ENCODE measurements at places on chromosomes 12 and 14.
A peak's percentile ranks its signal among the peaks of the same experiment; 100 is the strongest.

DNA sequence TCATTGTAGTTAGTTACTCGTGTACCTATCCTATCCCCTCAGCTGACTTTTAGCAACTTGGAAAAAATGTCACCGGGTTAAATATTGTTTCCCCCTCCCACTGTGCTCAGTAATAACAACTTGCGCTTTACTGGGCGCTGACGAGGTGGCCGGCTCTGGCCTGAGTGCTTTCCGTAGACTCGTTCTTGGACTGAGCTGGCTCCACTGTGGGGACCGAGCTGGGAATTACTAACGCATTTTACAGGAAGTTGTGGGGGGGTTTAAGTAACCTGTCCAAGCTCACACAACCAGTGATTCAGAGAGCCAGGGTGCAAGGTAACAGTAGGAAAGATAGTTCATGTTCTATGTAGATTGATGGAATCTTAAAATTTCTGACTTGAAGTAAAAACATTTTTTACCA lies 82.5 kb upstream of the KICS2 start:
- DNase-seq = no peak

DNA sequence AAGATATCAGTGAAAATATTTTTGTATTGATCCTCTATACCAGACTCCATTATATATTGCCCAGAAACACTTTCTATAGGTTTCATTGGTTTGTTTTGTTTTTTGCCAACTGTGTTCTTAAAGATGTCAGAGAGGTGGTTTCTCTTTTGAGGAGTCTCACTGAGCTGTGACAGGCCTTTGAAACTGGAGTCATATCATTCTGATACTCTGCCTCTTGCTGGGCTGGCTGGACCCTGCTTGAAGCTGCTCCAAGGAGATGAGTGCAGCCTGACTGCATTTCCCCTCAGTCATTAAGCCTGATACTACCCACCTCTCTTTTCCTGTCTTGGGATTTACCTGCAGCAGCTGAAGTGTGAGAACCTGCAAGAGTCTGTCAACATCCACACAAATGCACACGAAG lies 16.4 kb upstream of the TAS2R30 start:
- no peak for DNase-seq

GRCh38 chr12:120472521-120472920 lies 3.0 kb upstream of the SRSF9 start:
- DNase-seq = no peak

DNA sequence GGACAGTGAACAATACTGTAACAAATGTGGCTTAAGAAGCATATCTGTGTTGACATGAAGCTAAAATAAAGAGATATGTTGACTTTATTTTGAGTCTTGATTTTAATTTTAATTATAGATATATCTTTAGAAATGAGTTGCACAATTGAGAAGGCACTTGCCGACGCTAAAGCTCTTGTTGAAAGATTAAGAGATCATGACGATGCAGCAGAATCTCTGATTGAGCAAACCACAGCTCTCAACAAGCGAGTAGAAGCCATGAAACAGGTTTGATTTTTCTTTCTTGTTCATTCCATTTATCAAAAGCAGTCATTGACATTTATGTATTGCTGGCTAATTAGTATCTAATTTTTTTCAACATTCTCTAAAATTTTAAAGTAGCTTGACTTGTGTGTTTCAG lies 15.8 kb downstream of the FGFR1OP2 start:
- DNase-seq = no peak

DNA sequence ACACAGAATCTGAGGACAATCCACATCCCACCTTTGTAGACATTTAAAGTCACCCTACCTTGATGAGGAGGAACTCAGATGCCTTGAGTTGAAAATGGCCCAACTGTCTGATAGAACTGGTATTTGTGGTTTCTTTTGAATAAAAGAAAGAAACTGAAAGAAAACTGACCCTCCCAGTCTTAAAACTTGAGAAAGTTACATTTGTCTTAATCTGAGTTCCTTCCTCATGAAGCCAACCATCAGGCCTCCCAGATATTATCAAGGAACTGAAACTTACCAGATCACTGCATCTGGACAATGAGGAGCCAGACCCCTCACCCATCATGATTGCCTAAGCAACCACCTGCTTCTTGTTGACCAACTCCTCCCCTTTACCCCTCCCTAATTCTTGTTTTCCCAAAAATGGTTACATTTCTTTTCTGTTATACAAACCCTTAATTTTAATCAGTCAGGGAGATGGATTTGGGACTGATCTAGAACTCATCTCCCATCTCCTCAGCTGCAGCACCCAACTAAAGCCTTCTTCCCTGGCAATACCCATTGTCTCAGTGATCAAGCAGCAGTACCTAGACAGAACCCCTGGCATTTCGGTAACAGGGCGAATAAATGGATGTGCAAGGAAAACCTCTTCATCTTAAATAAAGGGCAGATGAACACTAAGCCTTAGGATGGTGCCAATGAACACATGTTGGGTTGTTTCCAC lies 72.0 kb upstream of the RESF1 start:
- DNase-seq = no peak

- DNase-seq = no peak
Measured at GRCh38 chr14:58368956-58369355, 26.8 kb upstream of the TOMM20L start.

- DNase-seq = no peak
Measured at GRCh38 chr14:91164676-91165075, 50.8 kb downstream of the DGLUCY start.

- no peak for DNase-seq
Measured at GRCh38 chr12:49865109-49865781, 22.3 kb upstream of the BCDIN3D start.

DNA sequence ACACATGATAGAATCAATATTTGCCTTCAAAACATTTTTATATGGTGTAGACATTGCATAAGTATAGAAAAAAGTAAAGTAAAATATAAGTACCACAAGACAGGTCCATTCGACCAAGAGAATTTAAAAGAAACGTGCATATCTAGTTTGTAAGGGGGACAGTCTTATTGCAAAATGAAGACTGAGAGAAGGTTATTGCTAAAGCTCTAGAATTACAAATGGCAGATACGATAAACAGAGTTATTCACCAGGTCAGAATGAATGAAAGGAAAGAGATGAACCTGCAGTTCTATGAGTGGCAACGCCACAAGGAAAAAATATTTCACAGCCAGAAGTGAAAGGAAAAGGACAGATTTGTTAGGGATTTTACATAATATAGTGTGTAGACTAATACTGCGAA lies 224.8 kb downstream of the PTPRO start:
- no peak for DNase-seq

GRCh38 chr14:89108608-89109007 lies 284.2 kb downstream of the TTC8 start:
- DNase-seq = no peak

DNA sequence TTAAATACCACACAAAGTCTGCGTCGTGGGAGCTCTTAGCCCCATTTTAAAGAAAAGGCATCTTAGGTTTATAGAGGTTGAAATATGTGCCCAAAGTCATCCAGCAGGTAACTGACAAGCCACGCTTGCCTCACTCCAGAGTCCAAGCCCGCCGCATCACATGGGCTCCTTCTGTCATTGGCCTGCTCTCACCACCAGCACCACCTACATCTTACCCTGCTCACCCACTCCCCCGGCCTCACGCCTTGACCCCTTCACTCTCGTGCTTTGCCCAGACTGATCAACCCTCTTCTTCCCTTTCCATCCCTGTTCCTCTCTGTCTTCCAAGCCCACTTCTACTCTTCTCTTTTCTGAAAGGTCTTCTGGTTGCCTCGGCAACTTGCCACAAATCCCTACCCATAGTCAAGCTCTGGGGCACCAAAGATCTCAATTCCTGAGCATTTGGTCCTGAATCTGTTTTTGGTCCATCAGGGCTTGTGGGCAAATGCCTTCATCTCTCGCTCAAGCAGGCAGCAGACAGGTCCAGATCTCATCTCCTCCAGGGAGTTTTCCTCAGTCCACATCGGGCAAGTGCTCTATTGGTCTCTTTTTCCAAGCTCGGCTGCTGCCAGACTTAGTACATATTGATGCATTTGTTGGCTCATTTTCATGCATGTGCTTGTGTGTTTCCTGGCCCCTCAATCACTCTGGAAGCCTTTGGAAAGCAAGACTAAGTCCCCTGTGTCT lies 3.5 kb upstream of the KRT1 start:
- DNase-seq = no peak

- no peak for DNase-seq
Measured at GRCh38 chr14:63962906-63963305, 110.1 kb downstream of the SYNE2 start.

DNA sequence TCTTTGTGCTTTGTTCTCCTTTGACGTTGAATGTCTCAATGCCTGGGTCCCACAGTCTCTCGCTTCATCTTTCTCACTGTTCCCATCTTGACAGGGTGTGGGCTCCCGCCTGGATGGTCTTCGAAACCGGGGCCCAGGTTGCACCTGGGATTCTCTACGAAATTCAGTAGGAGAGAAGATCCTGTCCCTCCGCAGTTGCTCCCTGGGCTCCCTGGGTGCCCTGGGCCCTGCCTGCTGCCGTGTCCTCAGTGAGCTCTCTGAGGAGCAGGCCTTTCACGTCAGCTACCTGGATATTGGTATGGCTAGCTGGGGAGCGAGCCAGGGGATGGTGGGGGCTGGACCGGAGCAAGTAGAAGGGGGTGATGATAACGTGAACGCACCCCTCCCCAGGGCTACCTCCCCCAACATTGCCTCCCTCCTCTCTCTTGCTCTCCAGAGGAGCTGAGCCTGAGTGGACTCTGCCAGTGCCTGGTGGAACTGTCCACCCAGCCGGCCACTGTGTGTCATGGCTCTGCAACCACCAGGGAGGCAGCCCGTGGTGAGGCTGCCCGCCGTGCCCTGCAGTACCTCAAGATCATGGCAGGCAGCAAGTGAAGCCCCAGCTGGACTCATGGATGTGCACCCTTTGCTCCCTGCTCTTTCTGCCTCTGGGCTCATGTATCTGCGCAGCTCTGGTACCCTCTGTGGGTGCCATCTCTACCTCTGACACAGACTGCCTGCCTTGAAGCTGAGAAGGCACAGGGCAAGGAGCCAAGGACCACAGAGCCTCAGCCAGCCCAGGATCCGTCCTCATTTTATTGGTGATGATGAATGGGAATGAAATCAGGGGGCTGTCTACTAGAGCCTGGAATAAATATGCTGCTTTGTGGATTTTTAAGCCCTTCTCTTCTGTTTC lies 1.5 kb downstream of the NPFF start:
- no peak for DNase-seq

DNA sequence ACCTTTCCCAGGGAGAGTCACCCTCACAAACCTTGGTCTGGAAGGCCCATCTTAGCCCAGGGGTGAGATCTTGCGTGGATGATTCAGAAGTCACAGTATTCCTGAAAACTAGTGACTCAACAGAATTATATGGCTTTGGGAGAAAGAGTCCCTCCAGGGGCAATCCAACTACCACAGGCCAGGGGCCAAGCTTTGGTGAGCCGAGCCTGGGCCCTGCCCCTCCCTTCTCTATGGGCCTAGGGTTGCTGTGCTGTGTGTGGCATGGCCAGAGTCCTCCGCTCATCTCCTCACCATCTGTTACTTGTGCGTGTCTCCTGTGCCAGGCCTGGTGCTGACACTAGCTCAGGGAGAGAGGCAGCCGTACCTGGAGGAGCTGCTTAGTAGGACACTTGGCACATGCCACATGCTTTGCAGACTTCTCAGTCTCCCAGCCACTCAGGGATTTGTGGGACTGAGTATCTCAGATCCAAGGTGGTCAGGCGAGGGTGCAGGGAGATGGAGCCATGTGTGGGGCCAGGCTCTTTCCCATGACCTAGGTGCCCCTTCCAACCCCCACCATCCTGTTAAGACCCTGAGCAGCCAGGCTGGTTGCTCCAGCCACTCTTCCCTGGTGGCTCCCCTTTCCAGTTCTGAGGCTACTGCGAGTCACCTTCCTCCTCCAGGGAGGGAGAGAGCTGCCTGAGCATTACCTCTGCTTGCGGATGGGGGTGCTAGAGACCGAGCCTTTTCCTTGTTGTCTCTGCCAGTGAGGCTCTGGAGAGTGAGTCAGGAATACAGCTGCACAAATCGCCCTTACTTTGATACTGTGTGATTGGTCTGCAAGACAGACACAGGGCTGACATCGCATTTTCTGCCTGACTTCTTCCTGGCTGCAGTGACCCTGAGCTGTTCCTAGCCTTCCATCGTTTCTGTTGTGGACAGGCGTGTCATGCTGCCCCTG lies 94.1 kb downstream of the SLC25A47 start:
- DNase-seq = peak; percentile 70

GRCh38 chr12:113899561-113900471 lies 66.3 kb downstream of the RBM19 start:
- no peak for DNase-seq

GRCh38 chr14:50062438-50063085 lies 53.8 kb downstream of the VCPKMT start:
- no peak for DNase-seq

- no peak for DNase-seq
Measured at GRCh38 chr12:5525783-5526367, 94.0 kb downstream of the NTF3 start.

GRCh38 chr12:40157336-40157735 lies 51.5 kb upstream of the SLC2A13 start:
- no peak for DNase-seq

- DNase-seq = no peak
Measured at GRCh38 chr12:26658991-26659390, 174.0 kb downstream of the ITPR2 start.

- no peak for DNase-seq
Measured at GRCh38 chr12:105099356-105099755, 8.2 kb upstream of the WASHC4 start.

DNA sequence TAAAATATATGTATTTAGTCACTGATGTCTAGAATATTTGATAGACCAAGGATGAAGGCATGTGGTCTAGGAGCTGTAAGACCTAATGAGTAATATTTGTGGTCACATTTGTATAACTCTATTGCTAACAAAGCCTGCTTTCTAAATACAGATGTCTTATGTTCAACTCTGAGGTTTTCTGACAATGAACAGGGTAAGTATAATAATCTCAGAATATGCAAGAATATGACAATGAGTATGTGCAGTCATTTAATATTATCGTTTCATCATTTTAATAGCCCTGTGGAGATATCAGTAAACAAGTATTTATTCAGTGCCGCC lies 389.6 kb downstream of the LRIG3 start:
- no peak for DNase-seq

- DNase-seq = no peak
Measured at GRCh38 chr12:114245555-114245954, 160.4 kb downstream of the TBX5 start.

DNA sequence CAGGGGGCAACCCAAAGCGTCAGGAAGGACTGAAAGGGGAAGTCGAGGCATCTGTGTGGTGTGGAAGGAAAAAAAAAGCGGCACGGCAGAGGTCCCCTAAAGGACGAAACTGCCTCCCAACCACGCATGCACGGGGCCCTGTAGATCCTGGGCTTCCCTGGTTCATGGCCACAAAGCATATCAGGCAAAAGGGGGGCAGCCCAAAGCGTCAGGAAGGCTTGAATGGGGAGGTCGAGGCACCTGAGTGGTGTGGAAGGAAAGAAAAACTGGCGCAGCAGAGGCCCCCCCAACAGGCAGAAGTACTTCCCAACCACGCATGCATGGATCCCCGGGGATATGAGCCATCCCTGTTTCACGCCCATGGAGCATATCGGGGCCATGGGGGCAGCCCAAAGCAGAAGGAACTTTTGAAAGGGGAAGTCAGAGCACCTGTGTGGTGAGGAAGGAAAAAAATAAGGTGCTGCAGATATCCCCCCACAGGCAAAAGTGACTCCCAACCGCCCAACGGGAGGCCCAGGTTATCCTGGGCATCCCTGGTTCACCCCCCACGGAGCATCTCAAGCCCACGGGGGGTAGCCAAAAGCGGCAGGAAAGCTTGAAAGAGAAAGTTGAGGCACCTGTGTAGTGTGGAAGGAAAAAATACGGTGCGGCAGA lies 581.2 kb downstream of the ALG10 start:
- no peak for DNase-seq
